ENCODE measurements at places on chromosomes 6 and 20.

DNA sequence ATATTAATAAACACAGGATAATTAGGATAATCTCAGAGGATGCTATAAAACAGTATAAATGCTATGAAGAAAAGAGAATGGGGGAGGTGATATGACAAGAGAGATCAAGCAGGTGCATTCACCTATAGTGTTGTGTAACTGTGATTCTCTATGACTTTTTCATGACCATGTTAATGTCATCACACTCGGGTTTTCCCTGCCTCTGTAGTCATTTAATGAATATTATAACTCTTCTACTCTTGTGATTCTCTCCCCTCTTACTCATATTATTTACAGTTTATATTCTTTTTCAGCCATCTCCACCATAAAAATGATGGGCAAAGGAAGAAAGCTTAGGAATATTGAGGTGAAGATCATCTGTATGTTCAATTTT is 106.9 kb upstream of the SGK1 start:
- DNase-seq, result no peak

DNA sequence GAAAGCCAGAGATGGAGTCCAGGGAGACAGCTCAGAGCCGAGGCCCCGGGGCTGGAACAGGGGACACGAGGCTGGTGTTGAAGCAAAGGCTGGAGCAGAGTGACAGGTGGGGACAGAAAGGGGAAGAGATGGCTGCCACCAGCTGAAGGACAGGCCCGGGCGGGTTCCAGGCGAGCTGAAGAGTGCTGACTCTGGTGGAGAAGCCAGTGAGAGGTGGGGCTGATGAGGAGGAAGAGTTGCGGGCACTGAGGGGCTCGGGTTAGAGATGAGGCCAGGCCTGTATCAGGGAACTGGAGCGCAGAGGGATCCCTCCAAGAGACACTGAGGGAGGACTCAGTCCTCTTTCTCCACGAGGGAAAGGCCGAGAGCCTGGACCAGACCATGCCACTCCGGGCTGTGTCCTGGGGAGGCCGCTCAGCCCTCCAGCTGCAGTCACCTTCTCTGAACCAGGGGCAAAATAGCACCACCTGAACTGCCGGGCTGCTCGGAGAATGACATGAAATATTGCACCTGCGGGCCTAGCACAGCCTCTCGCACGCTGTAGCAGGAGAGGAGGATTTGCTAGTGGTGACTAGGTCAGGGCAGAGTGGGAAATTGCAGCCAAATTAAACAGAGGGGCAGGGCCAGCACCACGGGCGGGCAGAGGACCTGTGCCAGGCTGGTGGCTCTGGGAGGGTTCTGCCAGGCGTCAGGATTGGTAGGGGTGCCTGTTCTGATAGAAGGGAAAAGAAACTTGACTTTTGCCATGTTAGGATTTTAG is 175.9 kb downstream of the ZDHHC14 start:
- no peak for DNase-seq

GRCh38 chr6:52548353-52548713 is 28.5 kb downstream of the TRAM2 start:
- no peak for DNase-seq

GRCh38 chr6:53033764-53034163 is 31.4 kb upstream of the FBXO9 start:
- DNase-seq, result no peak

- no peak for DNase-seq
Observed at GRCh38 chr6:34389034-34389433, 3.4 kb downstream of the NUDT3 start.
